CD14-positive monocyte (primary cell): ENCODE measurements at places on chromosomes 13 and 19.

GRCh38 chr19:13122275-13122878, 4.3 kb downstream of the NACC1 start:
- no peak for DNase-seq

- no peak for DNase-seq
Observed at GRCh38 chr13:44276061-44276460, 97.6 kb upstream of the SERP2 start.

DNA sequence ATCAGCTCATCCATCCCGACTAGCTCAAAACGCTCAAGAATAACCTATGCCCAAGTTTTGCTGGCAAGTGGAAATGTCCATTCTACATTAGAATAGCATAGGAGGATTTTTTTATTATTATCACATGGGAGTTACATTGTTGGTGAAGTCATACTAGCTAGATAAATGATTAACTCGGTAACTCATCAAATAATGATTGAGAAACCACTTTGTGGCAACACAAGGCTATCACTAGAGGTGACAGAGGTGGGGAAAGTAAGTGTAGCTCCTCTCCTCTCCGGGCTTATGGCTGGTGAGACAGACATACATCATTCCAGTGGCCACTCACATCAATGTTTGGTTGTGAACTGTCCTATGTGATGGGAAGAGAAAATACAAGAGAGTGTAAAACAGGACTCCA, 161.6 kb downstream of the ZIC5 start:
- DNase-seq: no peak

- DNase-seq: peak; percentile 58
Observed at GRCh38 chr19:58558066-58558622, at the start of gene UBE2M. TSS of gene UBE2M (minus strand) at chr19:58558611. CDS start at chr19:58558381, 230 bp downstream.

GRCh38 chr13:99913167-99913566, 58.4 kb downstream of the ZIC5 start:
- DNase-seq: no peak

DNA sequence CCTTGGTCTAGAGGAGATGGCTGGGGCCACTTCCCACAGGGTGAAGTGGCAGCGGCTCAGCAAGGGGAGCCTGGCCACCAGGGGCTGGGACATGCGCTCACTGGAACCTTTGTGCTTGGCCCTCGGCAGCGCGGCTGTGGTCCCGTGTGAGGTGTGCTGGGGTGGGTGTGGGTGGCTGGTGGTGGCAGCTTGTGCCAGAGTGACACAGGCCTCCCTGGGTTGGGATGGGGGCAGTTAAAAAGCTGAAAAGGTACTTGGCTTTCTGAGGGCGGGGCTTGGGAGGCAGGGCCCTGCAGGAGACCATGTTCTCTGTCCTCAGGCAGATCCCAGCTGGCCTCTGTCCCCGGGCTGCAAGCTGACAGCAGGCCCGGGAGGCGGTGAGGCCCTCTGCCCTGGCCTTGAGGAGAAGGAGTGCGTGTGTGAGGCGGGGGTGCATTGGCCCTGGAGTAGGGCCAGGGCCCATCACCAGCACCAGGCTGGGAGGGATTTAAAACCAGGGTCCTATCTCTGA, 17.3 kb downstream of the MPND start:
- DNase-seq: no peak

GRCh38 chr13:33934343-33934742, 116.4 kb downstream of the RFC3 start:
- DNase-seq: no peak

- no peak for DNase-seq
Observed at GRCh38 chr13:96904232-96904631, 90.0 kb downstream of the OXGR1 start.

- no peak for DNase-seq
Observed at GRCh38 chr13:111936267-111936925, 130.6 kb upstream of the SOX1 start.

- DNase-seq: peak; percentile 81
Observed at GRCh38 chr19:43784981-43785808, 4.4 kb upstream of the KCNN4 start.

DNA sequence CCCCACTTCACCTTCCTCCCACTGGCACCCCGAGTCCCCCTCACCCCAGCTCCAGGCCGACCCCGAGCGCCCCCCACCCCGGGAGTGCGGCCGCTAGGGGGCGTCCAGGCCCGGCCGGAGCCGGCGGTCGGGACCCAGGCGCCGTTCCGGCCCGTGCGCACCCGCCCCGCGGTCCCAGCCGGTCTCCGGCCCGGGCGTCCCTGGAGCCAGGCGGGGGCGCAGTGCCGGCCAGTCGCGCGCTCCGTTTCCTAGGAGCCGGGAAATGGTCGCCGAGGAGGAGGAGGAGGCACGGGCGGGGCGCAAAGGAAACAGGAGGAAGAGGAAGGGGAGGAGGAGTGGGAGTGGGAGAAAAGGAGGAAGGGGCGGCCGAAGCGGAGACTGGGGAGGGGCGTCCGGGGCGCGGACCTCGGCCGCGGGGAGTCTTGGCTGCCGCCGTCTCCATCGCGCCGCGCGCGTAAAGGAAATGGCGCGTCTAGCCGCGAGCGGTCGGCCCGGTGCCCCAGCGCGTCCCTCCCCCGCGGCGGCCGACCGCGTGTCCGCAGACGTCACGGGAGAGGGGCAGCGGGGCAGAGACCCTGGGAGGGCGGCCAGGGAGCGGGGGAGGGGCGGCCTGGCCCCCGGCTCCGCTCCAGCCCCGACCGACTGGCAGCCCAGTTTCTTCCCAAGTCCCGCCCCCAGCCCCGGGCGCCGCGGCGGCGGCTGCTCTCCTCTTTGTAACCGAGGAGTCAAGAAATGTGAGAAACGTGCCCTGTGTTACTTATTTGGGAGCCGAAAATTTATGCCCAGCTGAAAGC, 1.1 kb upstream of the KCTD15 start:
- peak; percentile 80 for DNase-seq

- DNase-seq: no peak
Observed at GRCh38 chr13:34124666-34125306, 306.8 kb downstream of the RFC3 start.

GRCh38 chr13:51343475-51343874, 4.0 kb downstream of the SERPINE3 start:
- no peak for DNase-seq

- no peak for DNase-seq
Observed at GRCh38 chr19:1725100-1726064, 27.9 kb upstream of the ONECUT3 start.

DNA sequence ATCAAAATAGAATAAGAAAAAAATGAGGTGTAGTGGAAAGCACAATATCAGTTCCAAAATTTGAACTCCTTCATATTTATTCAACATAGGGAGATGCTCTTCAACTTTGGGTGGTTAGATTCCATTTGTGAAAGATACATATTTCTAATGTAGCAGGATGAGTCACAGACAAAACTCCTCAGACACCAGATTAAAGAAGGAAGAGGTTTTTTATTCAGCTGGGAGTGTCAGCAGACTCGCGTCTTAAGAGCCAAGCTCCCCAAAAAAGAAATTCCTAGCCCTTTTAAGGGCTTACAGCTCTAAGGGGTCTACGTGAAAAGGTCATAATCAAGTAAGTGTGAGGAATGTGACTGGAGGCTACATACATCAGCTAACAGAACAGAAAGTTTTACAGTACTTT, 6.8 kb upstream of the ZNF765 start:
- no peak for DNase-seq

GRCh38 chr13:30607908-30608307, 9.8 kb upstream of the USPL1 start:
- peak; percentile 28 for DNase-seq

GRCh38 chr13:75761369-75761768, 125.2 kb downstream of the LMO7 start:
- DNase-seq: no peak

GRCh38 chr19:13012690-13013608, 17.7 kb downstream of the NFIX start:
- DNase-seq: peak; percentile 47

DNA sequence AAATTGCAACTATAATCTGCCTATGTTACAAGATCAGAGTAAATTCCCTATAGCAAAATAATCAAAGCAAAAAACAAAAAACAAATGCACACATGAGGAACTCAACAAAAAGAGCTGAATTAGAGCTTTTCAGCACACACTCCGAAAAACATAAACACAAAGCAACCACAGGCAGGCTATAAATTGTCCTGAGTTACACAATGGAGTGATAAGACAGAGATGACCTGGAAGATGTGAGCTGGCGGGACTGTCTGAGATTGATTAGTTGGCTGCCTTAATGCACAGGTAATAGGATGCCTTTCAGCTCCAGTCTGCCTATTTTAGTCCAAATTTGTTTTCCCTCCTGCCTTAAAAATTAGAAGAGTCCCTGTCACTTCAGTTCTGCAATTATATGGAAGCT, 159.0 kb upstream of the FNDC3A start:
- DNase-seq: no peak

DNA sequence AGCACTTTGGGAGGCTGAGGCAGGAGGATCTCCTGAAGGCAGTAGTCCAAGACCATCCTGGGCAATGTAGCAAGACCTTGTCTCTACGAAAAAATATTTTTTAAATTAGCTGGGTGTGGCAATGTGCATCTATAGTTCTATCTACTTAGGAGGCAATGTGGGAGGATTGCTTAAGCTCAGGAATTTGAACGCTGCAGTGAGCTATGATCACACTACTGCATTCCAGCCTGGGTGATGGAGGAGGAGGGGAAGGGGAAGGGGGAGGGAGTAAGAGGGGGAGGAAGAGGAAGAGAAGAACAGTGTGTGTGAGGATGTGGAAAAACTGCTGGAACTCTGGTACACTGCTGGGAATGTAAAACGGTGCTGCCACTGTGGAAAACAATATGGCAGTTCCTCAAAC, 9.2 kb upstream of the CLIP3 start:
- no peak for DNase-seq
